Hair follicular keratinocyte (primary cell): ENCODE measurements at places on chromosomes 2 and 18. TPM values are rescaled to one million over a fixed set of nuclear protein-coding genes. Genes with fewer than 3 reads are reported as not detected.

The ATP6V1C2 gene
- not detected in 2 replicates for total RNA-seq

The IL36RN gene
- 0.15 and 1.0 TPM in 2 replicates for total RNA-seq

The VWC2L gene
- total RNA-seq = not detected in 2 replicates

The PPM1B gene
- total RNA-seq = 8.4 and 10.0 TPM in 2 replicates

The MSGN1 gene
- not detected in 2 replicates for total RNA-seq

The CAPN13 gene
- not detected in 2 replicates for total RNA-seq

The GAREM2 gene
- total RNA-seq = 0.19 and 0.94 TPM in 2 replicates

The TEX44 gene
- not detected in 2 replicates for total RNA-seq

The ZNF514 gene
- total RNA-seq = 4.8 and 6.2 TPM in 2 replicates

The MARCHF7 gene
- total RNA-seq = 55.1 and 59.0 TPM in 2 replicates

The FOXI3 gene
- total RNA-seq = not detected in 2 replicates

The FABP1 gene
- not detected in 2 replicates for total RNA-seq

The RTP5 gene
- total RNA-seq = not detected in 2 replicates

The MEP1B gene
- total RNA-seq = not detected in 2 replicates

The CFAP53 gene
- 0.04 and 0.86 TPM in 2 replicates for total RNA-seq

The ALPP gene
- total RNA-seq = not detected in 2 replicates

The CTLA4 gene
- total RNA-seq = not detected in 2 replicates

The REG3A gene
- not detected in 2 replicates for total RNA-seq

The CCDC68 gene
- total RNA-seq = 4.6 and 4.9 TPM in 2 replicates

The ABCG5 gene
- not detected in 2 replicates for total RNA-seq

The ACTG2 gene
- total RNA-seq = 0.15 TPM in 1 of 2 replicates, not detected in the other

The CHRND gene
- total RNA-seq = not detected in 2 replicates
